D341Med (cell line): ENCODE measurements at places on chromosomes 5 and 9.
A peak's percentile ranks its signal among the peaks of the same experiment; 100 is the strongest.

DNA sequence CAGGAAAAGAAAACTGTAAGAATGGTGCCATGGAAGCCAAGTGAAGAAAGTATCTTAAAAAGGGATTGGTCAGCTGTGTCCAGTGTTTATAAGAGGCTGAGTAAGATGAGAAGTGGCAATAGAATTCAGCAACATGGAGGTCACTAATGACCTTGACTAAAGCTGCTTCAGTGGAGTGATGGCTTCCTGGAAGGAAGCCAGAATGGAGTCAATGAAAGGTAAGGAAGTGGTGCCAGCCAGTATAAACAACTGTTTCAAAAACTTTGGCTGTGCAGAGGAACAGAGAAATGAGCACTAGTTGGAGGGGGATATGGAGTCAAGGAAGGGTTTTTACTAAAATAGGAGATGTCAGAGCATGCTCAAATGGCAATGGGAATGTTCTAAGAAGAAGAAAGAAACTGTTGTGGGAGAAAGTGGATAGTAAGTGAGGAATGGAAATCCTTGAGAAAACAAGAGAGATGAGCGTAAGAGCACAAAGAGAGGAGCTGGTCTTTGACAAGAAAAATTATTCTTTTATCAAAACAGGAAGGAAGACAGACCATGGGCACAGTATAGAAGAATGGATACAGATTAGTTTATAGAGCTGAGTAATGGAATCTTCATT lies 11.1 kb upstream of the NRG2 start:
- DNase-seq, result no peak

DNA sequence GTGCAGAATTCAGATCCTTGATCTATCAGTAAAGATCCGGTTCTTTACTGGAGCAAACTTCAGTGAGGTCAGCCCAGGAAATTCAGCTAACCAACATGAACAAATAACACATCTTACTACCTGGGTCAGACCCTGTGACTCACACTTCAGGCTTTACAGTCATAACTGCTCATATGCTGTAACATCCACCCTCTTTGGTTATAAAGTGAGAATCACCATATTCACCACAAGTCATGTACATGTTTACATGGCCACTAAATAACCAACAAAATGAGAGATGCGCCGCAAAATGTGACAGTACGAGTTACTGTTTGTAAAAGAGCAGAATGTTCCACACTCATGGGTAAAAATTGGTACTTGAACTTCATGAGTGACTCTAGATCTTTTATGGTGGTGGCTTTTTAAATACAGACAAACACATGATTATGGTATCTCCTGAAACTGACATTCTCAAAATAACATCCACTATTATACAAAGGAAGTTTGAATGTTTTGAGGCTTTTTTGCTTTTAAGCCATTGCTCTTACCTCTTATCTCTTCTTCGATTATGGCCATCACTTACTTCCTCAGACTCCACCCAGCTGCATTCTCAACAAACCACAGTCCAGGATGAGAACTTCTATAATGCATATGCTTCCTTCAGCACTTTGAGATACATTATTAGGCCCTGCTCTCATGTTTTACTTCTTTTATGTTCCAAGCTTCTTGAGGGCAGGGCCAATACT lies 516.6 kb downstream of the RAB3C start:
- no peak for DNase-seq

- DNase-seq, result no peak
Measured at GRCh38 chr5:153700940-153701339, 210.5 kb downstream of the GRIA1 start.

- no peak for DNase-seq
Measured at GRCh38 chr5:179771311-179771895, 22.4 kb upstream of the LTC4S start.

GRCh38 chr9:111051400-111051799 lies 13.1 kb upstream of the LPAR1 start:
- DNase-seq, result no peak

- DNase-seq, result no peak
Measured at GRCh38 chr5:69516769-69517168, 24.2 kb downstream of the OCLN start.

- no peak for DNase-seq
Measured at GRCh38 chr9:28820741-28821140, 1247.5 kb upstream of the C9orf72 start.

DNA sequence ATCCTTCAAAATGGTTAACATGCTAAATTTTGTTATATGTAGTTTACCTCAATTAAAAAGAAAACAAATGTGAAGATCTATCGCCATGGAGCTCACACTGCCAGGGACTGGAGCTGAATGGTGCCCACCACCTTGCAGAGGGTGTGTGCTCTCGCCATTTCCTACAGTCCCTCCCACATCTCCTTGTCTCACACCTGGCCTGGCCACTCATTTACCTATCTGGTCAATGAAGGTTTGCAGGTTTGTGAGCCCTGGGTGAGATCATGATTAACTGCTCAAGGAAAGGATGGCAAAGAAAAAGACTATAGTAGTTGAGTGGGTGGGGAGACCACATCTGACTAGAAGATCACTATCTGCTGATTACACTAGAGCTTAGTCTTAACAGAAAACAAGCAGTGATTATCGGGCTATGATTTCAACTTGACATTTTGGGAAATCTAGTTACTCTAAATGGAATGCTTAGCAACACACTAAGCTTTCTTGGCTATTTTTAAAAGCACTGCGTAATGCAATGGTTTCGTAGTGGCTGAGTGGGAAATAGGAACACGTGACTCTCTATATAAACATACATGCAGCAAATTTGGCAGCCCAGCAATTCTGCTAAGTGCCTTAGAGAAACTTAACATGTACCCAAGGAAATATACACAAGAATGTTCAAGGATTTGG lies 27.3 kb downstream of the PUM3 start:
- no peak for DNase-seq

GRCh38 chr5:136104306-136104965 lies 28.2 kb upstream of the SMAD5 start:
- DNase-seq, result no peak

- DNase-seq, result no peak
Measured at GRCh38 chr5:68744206-68744605, 349.6 kb upstream of the SLC30A5 start.

- DNase-seq, result no peak
Measured at GRCh38 chr5:142585451-142585850, 100.4 kb downstream of the FGF1 start.

DNA sequence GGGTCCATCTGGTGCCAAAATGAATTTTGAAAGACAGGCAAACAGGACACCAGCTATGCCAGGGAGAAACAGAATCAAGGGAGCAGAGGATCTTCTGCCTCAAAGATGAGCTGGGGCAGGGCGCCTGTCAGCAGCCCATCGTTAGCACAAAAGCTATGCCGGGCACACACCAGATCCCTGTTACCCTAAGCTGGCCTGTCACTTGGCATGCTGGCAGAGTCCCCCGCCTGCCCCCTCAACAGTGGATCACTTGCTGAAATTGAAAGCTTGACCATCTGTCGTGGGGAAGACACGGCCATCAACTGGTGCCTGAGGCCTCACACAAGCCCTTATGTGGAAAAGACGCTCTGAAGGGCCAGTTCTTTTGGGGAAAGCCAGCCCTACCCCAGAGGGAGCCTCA lies 256.4 kb downstream of the EBF1 start:
- peak; percentile 53 for DNase-seq

- no peak for DNase-seq
Measured at GRCh38 chr5:29963956-29964355, 1229.5 kb upstream of the CDH6 start.

- DNase-seq, result no peak
Measured at GRCh38 chr9:36731068-36731956, 158.6 kb downstream of the MELK start.

DNA sequence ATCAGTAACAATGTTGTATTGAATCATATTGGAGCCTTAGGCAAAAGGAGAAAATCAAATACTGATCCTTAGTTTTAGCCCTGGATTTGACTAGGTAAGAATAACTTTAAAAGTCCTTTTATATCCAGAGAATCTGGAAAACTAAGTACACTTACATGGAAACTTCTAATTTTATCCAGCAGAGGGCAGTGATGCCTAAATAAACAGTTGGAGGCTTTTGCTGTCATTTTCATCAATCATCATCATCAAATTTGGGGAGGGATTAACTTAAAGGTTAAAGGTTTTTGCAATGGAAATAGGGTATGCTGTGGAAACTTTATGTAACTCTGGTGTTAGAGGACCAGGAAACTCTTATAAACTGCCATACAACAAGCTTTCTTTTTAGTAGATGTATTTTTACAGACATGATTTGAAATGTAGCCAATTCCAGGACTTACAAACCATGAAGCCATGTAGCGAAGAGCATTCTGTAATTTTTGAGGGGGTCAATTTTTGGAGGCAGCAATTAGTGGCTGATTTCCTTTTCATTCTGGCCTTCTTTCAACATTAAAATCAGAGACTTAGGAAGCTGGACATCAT lies 112.7 kb downstream of the OSTF1 start:
- DNase-seq, result no peak

- no peak for DNase-seq
Measured at GRCh38 chr9:14383294-14383693, 69.4 kb upstream of the NFIB start.

GRCh38 chr9:133528876-133529241 lies 4.1 kb upstream of the MYMK start:
- DNase-seq, result no peak

GRCh38 chr5:6615034-6615815 lies 17.6 kb downstream of the NSUN2 start:
- DNase-seq, result no peak

DNA sequence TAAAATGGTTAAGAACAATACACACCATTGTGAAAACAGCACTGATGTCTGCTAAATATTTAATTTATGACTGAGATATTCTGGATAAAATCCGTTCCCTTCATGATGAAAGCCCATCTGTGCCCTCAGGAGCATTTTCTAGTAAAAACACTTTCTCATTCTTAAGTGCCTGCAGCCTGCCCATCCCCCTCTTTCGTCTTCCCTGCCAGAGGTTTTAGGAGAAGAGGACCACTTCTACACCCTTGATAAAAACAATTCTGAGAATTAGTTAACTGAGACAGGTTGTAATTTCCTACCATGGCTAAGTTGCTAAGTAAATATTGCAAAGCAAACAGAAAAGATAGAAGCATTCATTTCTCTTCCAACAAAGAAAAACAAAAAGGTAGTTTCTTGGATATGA lies 272.6 kb downstream of the ATPSCKMT start:
- DNase-seq, result no peak

DNA sequence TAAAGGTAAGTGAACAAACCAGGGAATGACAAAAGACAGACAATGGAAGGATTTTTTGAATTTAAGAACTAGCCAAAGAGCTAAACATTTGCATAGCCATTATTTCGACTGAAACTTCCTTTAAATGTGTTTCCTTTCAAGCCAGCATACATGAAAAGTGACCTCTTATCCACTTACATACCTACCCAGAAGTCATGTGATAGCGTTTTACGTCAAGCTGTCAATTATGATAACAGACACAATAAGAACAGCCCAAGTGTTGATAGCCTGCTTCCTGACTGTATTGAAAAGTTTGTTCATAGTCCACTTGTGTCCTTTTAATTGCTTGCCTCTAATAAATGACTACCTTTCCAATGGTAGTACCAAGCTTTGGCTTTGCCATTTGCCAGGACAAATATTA lies 206.0 kb downstream of the NFIB start:
- DNase-seq, result no peak

DNA sequence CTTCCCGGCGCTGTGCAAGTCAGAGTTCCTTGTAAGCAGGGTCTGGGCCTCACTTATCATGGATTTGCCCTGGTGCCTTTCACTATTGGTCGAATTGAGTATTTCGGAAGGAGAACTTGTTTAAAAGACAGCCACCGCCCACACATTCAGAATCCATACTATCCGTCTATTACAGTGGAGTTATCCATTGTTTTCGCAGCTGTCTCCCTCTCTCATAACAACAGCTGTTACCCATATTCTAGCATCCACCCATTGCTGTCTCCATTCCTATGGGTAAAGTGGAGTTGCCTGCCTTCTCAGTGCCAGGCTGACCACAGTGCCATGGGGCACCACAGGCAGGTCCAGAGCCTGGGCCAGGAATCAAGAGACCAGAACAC lies 20.2 kb downstream of the FAXDC2 start:
- no peak for DNase-seq

DNA sequence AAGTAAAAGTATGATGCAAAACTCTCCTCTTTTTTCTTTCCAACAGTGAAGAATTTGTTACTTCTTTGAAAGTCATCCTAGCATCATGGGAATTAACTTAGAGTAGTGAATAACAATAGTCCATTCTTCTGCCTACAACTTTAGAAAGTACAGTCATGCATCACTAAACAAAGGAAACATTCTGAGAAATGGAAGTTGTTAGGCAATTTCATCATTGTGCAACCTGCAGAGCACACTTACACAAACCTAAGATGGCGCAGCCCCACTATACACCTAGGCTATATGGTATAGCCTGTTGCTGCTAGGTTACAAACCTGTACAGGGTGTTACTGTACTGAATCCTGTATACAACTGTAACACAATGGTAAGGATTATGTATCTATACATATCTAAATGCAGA lies 1209.3 kb upstream of the C9orf72 start:
- DNase-seq, result no peak

DNA sequence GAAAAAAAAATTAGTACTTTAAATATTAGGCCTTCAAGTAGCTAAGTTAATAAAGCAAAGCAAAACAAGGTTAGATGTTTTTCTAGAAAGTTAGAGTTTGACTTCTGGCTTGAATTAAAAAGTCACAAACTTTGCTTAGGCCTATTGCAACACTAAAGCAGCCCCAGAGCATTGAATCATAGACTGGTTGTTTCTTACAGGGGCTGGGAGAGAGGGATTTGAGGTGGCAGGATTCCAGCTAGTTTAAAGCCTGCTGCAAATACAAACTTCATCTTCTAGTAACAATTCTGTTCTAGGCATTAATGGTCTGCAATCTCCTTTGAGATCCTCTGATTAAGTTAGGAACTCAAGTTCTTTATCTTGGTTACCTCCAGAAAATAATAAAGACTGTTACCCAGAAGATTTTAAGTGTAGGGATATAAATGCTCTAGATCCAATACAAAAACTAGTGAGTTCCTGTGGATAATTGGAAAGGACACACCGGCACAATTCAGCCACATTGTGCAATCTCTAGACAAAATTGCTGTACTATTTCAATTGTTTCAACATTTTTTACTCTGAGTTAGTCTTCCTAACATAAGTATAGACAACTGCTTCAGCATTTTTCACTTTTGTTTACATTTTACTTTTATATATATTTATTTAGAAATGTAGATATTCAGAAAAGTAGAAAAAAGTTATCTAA lies 12.6 kb downstream of the OR13C5 start:
- no peak for DNase-seq

- no peak for DNase-seq
Measured at GRCh38 chr5:43514471-43514815, 505 bp downstream of the C5orf34 start.

- DNase-seq, result no peak
Measured at GRCh38 chr9:136578626-136578914, 32.7 kb upstream of the NOTCH1 start.

DNA sequence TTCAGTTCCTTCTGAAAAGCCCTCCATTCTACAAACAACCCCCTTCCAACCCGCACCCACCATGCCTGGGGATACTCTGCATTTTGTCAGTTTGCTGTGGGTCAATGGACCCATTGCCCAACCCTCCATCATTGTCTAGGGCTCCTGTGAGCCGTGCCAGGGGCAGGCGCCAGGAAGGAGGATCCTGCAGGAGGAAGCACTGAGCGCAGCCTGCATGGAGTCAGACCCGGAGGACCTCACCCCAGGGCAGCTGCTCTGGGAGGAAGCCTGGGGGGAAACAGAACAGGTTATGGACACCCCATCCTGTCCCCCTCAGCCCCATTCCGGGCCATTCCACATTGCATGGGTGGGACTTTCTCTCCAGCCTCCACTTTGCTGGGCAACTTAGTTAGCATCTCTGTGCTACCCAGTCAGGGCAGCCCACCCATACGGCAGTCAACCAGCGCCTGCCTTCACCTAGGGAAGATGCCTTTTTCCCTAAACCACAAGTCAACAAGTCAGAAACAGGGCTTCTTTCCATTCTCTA lies 48.6 kb upstream of the VDAC1 start:
- no peak for DNase-seq
